ENCODE measurements at places on chromosomes 12 and 14. TPM values are rescaled to one million over a fixed set of nuclear protein-coding genes. Genes with fewer than 3 reads are reported as not detected.

GRCh38 chr14:104406831-104407230 lies 172.7 kb upstream of the C14orf180 start:
- DNase-seq: no peak

DNA sequence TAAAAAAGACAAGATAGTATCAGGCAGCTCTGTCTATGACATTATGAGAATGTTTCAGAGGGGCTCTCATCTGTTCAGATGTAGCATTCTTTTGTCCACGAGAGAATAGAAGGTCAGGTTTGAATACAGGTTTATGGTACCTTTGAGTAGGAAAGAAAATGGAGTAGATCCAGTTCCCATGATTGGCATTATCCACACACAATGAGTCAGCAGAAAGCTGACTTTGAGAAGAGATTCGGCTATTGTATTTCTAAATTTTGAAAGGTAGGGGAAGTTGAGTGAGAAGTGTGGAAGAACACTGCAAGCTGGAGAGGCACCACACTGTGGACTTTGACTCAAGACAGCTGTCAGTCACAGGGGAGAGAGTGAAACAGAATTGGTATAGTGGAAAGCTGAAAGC lies 135.4 kb downstream of the SYT10 start:
- DNase-seq: no peak

The TPH2 gene
- total RNA-seq: not detected

DNA sequence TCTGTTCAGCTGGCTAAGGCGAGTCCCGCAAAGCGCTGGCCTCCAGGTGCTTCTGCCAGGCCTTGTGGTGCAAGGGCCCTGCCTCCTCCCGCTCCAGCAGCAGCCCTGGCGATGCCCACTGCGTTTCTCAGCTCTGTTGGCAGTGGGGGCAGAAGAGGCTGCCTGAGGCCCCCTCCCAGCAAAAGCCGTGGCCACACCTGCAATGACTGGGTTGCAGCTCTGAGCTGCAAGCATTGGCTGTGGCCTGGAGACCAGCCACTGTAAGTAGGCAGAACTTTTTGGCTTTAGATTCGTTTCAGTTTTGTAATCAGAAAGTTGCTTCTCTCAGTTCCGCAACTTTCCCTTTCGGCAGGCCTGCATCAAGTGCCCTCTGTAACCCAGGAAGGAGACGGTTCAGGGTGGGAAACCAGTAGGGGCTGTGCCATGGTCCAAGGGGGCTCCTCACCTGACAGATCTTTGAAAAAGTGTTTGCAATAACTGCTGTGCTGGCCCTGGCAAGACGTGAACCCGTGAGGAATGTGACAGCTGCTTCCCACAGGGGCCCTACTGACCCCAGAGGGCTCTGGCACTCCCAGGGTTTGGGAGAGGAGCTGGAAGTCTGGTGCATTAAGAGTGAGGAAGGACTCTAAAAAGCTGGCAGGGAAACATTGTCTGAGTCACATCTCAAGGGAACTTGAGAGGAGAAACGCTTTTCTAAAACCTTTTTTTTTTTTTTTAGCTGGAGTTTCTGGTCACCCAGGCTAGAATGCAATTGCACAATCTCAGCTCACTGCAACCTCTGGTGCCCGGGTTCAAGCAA lies 54.5 kb upstream of the MAX start:
- no peak for DNase-seq

GRCh38 chr14:57029620-57030253 lies 219.5 kb upstream of the OTX2 start:
- DNase-seq: no peak

- DNase-seq: no peak
Measured at GRCh38 chr12:724194-724855, 28.1 kb upstream of the WNK1 start.

GRCh38 chr14:32249371-32249770 lies 46.3 kb upstream of the RNU6-8 start:
- no peak for DNase-seq

GRCh38 chr12:116384691-116385485 lies 107.4 kb upstream of the MED13L start:
- no peak for DNase-seq

DNA sequence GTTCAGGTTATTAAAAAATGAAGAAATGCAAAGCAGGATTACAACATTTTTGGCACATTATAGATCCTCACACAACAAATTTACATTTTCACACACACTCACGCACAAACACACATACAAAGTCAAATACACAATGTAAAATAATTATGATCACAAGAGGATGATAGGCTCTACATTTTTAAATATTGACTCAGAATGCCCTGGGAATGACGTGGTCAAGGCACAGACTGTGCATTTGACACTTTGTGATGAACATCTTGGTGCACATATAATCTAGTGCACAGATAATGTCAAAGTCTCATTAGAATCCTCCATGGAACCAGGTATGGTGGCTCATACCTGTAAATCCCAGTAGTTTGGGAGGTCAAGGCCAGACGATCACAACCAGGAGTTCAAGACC lies 49.4 kb downstream of the DPF3 start:
- DNase-seq: no peak

The ARMH4 gene
- not detected for total RNA-seq

DNA sequence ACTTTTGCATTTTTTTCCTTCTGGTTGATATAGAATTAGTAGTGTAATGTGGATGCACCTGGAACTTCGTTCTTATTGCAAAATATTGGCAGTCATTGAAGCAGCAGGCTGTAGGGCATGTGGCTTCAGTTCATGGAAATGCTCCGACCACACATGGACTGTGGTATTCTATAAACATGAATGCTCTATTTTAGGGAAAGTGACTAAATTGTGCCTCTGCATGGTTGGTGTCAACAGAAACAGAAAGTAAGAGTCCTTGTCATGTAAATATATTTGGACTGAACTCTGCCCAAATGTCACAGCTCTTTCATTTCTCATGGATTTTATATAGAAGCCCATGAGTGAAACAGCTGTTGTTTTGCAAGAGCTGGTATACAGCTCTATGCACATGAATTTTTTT lies 917.0 kb downstream of the LRFN5 start:
- DNase-seq: no peak

The KIAA0586 gene
- total RNA-seq: 29.9 TPM

DNA sequence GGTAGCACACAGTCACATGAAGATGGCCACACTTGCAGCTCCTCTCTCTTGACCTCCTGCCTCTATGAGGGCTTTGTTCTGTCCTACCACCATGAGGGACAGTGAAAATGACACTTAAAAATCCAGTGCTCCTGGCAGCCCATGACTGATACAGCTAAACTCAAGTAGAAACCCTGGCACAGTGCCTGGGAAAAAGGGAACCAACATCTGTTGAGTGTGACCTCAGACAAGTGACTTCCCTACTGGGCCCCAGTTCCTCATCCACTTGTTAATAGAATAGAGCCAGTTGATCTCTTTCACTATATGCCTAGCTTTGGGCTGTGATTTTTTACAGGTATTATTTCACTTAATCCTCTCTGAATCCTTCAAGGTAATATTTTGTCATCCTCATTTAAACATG lies 4.8 kb downstream of the GUCY2C start:
- no peak for DNase-seq

DNA sequence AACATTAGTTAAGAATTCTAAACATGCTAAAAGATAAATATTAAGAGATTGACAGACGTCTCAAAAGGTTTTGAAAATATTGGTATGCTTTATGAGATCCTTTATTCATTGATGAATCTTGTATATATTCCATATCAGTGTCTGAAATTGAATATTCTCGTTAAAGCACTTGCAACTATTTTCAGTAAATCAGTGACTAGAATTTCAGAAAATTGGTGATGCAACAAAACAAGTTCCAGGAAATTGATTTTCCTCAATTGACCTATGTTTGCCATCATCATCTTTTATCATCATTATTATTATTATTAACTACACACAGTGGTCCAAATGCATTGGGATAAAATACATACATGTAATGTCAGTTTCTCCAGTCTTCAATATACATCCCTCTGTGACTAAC lies 453.6 kb downstream of the CCER1 start:
- DNase-seq: no peak

DNA sequence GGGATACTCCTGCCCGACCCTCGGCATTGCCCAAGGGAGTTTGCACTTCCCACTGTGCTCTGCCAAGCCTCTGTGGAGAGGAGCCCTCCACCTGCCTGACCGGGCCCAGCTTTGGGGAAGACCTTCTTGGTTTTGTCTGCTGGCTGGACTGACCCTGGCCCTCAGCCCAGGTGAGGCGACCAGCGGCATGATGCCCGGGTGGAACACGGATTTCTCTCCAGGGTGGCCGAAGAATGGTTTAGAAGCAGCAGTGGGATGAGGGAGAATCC lies 15.6 kb downstream of the ZBTB42 start:
- no peak for DNase-seq

DNA sequence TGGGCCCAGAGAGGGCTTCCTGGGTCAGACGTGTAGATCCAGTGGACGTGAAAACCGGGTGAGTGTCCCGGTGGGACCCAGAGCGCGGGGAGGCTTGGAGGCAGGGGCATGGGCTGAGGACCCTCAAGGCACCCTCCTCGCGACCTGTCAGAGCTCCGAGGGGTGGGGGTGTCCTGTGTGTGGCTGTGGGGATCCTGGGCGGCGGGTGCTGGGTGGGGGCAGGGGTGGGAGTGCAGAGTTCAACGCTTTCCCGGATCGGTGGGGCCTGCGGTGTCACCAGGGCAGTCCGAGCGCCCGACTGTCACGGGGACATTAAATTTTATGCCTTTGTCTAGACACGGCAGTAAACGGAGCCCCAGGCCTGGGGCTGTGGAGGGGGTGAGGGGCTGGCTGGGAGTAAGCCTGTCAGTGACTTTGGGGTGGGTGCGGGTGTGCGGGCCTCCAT lies 1.0 kb downstream of the TMEM121 start:
- DNase-seq: no peak

DNA sequence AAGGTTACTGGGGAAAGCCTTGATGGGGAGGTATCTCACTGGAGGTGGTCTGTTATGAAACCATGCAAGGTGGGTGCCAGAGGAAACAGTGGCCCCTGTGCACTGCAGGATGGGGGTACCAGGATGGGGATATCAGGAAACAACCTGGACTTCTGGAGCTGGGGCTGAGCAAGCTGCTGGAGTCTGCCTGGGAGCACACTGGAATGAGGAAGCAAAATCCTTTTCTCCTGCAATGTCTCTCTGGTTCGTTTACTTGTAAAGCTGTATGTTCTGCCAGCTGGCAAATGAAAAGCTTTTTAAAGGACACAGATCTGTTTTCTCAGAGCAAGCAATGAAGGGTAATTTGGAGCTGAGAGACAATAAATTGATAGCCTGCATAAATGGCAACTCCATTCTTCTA lies 23.2 kb upstream of the SERPINA1 start:
- DNase-seq: no peak

DNA sequence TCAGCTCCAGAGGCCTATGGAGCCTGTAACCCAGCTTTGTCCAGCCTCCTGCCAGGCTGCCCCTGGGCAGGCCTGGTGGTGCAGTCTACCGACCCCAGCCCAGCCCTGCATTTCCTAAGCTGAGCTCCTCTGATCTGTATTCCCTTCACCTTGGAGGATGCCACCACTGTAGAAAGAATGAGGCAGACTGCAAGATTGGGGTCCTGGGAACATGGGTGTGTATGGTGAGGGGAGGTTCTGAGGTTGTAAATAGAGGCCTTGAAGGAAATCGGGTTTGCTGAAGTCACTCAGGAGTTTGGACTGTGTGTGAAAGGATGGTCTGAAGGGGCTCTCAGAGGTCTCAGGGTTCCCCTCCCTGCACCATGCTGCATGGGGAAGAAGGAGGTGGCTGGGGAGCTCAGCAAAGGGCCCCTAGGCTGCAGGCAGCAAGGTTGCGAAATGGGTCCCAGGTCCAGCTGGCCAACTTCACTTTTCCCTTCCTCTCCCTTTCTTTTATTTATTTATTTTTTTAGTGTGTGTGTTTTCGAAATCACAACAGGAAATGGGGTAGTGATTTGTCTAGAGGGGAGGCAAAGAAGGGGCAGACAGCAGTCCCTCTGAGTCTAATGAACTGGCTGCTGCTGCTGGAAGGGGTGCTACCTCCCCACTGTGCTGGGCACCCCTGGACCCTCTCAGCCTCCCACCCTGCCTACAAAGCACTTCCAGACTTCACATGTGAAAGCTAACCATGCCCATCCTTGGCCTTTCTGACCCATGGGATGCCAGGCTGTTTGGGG lies 1.2 kb upstream of the LRP1-AS start:
- DNase-seq: no peak

The PTPRB gene
- total RNA-seq: not detected

DNA sequence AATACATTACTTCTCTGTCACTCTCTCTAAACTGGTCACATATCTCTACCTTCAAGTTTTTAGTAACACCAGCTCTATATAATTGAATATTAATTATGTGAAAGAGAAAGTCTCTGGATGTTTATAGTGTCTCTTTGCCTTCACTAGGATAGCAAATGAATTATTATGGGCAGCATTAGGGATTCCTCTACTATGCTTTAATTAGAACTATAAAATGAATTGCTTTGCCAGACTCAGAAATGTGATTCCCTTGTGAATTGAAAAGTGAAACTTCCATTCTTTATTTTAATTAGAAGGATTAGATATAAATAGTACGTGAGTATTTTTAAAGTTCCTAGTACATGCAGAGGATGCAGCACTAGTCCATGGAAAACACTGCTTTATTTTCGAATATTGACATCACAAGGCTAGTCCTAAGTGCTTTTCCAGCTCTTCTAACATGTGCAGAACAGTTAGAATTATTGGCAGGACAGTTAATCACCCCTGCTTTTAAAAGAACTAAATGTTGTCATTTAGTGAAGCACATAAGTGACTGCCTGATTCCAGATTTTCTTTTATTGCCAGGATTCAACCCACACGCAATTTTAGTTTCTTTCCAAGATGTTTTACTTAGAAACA lies 23.0 kb upstream of the REP15 start:
- DNase-seq: no peak

DNA sequence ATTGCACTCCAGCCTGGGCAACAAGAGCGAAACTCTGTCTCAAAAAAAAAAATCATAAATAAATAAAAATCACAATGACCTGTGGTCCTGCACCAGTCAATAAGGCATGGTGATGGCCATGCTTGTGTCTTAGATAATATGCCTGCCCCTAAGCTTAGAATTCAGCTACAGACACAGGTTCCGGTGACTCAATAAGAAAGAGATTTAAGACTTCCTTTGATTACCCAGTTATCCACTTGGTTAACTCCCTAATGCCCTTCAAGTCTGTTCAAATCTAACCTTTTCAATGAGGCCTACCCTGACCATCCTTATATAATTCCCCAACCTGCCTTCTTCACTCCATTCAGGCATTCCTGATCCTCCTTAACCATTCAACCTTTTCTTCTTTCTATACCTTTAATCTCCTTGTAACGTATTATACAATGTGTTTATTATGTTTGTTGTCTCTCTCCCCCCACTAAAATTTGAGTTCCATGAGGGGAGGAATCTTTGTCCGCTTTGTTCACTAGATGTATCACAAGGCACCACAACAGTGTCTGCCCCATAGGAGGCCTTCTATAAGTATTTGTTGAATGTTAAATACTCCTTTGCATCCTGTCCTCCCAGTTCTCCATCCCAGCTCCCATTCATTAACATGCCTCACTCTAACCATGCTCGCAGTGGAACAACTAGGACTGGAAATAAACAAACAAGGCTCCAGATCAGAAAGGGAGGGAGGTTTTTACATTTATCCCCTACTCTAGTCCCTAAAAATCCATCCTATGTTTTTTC lies 8.9 kb downstream of the MAP4K5 start:
- no peak for DNase-seq

- no peak for DNase-seq
Measured at GRCh38 chr12:102021540-102022246, 40.1 kb downstream of the WASHC3 start.

- DNase-seq: no peak
Measured at GRCh38 chr14:78611796-78612571, 441.8 kb downstream of the NRXN3 start.

Data from activated naive CD8-positive, alpha-beta T cell treated with anti-CD3 and anti-CD28 coated beads, Interleukin-2, amount 10 ng/mL, durations not matched to agents 7 days and 5 days (primary cell).